ENCODE measurements at places on chromosomes 6 and 20. TPM values are rescaled to one million over a fixed set of nuclear protein-coding genes. Genes with fewer than 3 reads are reported as not detected.

BPIFB1 gene
- 4.3 TPM for total RNA-seq

LY6G5B gene
- total RNA-seq = 9.5 TPM

LY86 gene
- 2.3 TPM for total RNA-seq

MAK gene
- not detected for total RNA-seq

- DNase-seq = no peak
These were observed 1.4 kb upstream of the ULBP3 start for GRCh38 chr6:150070236-150070818.

GRCh38 chr20:2399390-2399789 lies 18.7 kb downstream of the TGM6 start:
- no peak for DNase-seq

UNC5CL gene
- total RNA-seq = 0.42 TPM
